Activated CD8-positive, alpha-beta memory T cell treated with anti-CD3 and anti-CD28 coated beads for 4 hours (primary cell): ENCODE measurements at places on chromosomes 7 and 10.

DNA sequence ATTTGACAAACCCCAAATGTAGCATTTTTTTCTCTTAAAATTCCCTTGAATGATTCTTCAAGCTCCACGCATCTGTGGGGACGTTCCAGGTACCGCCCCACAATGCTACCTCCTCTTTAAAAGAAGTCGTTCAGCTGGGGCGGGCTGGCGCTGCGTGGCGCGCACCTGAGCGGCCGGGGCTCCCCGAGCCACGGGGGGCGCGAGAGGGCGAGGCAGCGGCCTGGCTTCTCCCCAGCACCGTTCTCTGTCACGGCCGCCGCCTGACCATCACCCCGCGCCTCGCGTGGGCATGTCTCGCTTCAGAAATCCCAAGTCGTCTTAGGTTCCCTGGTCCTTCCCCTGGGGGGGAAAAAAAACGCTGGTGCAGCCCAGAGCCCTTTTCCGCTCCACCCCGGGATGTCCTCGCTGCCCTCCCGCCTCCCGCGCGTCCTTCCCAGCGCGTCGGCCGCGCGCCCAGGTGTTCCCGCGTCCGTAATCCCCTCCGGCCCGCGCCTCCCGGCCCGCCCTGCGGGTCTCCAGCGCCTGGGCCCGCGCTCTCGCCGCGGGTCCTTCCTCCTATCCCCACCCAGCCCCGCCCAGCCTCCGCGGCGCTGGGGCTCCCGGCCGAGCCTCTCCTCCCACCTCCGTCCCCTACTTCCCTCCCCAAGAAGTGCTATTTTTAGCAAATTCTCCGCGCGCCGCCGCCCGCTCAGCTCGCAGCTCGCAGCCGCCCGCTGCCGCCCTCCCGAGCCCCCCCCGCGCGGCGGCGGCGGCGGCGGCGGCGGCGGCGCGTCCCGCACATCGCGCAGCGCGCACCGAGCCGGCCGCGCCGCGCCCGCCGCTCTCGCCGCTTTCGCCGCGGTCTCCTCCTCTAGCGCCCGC lies 58.7 kb upstream of the PRPS1L1 start:
- DNase-seq, result no peak

- no peak for DNase-seq
These were observed 97.8 kb downstream of the ELAPOR2 start for GRCh38 chr7:86961686-86962085.

DNA sequence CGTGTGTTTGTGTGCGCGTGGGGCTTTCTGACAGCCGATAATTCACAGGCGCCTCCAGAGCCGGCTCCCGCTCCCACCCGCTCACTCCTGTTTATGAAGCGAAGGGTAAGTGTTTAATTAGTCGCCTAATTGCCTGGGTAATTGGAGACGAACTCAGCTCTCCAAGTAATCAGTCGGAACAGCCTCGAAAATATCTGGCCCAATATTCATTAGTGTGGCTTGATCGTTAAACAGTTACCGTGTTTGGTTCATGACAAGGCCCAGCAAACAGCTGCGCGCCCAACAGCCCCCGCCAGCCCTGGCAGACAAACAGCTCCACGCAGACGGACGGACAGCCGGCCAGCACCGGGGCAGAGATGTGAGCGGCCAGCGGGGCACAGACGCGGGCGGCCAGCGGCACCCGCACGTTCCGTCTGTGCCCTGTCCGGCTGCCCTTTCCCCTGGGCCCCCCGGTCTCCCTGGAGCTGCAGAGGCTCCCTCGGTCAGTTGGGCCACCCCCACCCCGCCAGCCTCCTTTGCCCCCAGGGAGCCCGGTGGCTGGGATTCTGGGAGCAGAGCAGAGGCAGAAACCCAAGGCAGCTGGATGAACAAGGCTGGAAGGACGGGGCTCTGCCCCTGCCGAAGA lies 98.2 kb downstream of the UNCX start:
- no peak for DNase-seq

- peak; percentile 7 for DNase-seq
These were observed 26.2 kb upstream of the ZNF467 start for GRCh38 chr7:149799397-149800168.

- DNase-seq, result no peak
These were observed 396.2 kb downstream of the HTR7 start for GRCh38 chr10:90461437-90462155.

- no peak for DNase-seq
These were observed 27.1 kb downstream of the COPG2 start for GRCh38 chr7:130641497-130641896.

DNA sequence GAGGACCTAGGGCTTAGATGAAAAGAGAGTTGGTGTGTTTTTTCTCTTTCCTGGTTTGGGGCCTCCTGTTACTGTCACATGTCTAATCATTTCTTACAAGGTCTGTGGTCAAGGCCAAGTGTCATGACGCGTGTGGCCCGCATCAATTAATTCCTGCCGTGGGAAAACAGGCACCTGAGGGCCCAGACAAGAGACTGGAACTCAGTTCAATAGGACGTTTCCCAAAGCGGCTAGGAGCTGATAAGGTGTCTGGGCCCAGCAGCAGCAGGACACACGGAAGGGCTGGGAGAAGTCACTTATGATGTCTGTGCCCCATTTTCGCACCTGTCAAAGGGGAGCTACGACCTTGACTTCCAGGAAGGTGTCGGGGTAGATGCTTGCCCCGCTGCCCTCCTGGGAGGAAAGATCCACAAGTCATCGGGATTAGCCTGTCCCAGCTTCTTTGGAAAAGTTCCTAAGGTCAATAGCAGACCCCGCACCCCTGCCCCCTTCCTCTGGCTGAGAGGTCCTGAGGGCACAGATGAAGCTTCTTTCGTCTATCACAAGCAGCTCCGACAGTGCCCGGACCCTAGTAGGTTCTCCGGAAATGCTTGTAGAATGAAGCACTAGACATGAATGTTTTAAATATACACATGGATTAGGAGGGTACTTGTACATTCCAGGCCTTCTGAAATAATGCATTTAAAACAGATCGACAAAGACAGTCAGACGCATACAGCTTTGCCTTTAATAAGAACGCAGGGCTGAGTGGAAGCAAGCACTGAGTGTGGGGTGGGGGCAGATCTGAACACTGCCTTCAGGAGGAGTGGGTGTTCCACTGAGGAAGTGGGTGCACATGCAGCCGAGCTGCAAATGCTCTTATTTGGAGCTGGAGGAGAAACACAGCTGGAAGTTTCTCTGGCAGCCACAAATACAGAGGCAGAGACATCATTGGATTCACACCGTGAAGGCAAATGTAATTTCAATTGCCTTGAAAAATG lies 237.5 kb upstream of the GRB10 start:
- no peak for DNase-seq

- no peak for DNase-seq
These were observed 131.7 kb downstream of the DOCK4 start for GRCh38 chr7:112074464-112074863.

DNA sequence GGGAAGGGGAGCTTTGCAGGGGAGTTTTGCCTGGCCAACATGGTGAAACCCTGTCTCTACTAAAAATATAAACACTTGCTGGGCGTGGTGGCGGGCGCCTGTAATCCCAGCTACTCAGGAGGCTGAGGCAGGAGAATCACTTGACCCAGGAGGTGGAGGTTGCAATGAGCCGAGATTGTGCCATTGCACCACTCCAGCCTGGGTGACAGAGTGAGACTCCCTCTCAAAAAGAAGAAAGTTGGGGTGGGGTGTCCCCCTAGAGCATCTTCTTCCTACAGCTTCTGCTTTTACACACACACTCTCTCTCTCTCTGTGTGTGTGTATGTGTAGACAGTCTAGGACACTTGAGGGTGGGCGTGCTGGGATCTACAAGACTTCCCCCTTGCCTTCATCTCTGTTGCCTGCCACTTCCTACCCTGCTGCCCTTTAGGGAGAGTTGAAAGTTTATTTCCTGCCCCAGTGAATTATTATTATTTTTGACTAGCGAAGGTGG lies 21.7 kb downstream of the PLAU start:
- DNase-seq, result no peak

DNA sequence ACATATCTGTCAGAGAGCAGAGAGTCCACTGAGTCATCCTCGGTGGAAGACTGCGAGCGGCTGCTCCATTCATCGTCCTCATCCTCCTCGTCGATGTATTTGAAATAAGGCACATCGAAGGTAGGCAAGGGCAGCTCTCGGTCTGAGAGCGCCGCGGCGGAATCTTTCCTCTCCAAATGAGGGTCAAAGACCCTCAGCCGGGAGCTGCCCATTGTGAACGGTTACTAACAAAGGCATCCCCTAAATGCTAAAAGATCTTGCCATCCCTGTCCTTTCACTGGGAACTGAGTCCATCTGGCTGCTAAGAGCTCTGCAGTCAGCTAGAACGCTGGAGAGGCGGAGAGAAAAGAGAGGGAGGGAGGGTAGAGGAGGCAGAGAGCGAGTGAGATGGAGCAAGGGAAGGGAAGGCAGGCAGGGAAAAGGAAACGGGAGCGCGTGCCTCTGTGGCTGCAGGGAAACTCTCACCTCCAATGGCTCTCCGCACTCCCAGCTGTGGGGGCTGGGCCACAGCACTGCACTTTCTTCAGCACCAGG lies 163.4 kb downstream of the RAPGEF5 start:
- DNase-seq, result no peak

DNA sequence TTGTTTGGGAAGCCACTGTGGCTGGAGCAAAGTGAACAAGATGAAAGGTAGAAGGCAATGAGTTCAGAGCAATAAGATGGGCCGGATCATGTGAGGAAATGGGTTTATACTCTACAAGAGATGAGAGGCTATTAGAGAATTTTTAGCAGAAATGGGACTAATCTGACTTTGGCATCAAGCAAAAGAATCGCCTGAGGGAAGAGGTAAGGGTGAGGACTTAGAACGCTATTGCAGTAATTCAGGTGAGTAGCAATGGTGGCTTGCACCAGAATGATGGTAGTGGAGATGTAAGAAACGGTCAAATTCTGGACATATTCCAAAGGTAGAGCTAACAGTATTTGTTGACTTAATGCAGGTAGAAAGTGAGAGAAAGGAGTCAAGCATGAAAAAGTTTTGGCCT lies 29.5 kb upstream of the AKAP9 start:
- DNase-seq, result no peak

DNA sequence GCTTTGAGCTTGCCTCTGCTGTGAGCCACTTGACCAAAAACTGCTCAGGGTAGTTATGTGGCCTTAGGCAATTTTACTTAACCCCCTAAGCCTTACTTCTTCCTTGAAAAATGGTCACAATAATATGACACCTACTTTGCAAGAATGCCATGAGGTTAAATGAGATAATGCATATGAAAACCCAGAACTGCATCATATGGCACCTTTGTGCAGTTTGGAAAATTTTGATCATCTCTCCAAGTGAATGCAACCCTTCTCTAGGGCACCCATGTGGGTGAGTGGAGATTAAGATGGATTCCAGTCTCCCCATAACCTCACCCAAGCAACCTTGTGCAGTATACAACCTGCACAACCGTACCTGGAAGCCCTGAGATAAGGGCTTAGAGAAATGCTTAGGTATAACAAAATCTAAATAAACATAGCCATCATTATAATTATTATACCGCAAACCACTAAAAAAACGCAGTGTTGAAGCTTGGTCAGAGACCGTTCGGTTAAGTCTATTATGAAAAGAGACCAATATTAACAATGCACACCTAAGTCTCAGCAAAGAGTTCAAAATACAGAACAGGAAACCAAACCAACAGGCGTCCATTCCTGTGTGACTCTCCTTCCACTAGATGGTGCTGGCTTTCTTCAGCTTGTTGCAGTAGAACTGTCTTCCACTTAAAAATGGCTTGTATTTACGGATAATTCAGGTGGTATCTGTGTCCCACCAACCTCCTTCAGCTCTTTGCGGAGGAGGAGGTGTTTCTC lies 21.0 kb upstream of the ASB15 start:
- no peak for DNase-seq

DNA sequence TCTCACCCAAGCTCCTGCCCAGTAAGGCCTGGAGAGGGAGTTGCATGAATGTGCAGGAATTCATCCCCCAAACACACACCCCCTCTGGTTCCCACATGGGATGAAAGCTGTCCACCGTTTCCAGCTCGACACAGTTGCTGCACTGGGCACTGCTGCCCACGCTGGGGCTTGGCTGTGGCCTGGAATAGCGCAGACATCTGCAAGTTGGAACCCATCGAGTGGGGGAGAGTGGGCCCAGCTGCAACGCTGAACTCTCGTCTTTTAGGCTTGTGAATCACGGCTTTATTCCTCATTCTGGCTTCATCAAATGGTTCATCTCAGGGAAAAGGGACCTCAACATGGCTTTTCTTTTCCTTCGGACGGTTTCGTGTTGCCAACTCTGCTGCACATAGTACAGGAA lies 264.7 kb downstream of the DNAJB6 start:
- DNase-seq, result no peak

DNA sequence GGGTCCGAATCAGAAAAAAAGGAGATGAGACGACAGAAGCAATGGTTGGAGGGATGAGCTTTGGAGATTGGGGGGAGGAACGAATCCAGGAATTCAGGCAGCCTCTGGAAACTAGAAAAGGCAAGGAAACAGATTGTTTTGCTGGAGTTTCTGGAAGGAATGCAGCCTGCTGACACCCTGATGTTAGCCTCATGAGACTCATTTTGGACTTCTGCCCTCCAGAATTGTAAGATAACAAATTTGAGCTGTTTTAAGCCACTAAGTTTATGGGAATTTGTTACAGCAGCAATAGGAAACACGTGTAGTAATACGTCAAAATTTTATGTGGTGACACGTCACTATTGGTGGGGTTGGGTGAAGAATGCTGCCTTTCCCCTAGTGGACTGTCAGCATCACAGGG lies 25.6 kb upstream of the NPS start:
- no peak for DNase-seq

- no peak for DNase-seq
These were observed 44.5 kb upstream of the MRPS16 start for GRCh38 chr10:73296946-73297345.

DNA sequence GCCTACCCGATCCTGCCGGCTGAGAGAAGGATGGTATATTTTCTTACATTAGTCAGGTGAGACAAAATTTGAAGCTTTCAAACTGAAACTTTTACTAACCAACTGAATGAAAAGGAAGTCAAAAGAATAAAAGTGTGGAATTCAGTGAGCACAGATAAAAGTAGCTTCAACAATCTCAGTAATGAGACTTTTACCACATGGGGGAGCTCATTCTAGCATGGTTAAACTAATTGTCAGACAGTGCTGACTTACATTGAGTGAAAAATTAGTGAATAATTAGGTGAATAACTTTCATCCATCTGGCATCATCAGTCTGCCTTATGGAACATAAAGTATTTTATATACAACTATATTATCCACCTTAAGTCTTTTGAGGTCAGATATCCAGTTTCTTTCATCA lies 8.4 kb downstream of the FAM237B start:
- no peak for DNase-seq

DNA sequence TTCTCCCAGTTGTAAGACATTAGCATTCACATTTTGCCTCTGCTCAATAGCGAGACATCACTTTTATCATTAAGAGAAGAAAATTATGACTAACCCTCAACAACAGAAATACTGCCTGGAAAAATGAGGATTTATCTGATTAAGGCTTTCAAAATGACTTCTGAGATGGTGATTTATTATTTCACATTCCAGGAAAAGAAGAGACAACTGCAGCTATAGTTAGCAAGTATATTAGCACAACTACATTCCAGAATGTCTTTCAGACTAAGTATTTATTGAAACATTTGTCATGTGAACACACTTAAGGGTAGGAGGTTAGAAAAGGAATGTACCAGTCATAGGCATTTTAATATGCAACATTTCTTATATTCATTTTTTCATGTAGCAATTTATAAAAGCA lies 162.0 kb downstream of the IQUB start:
- DNase-seq, result no peak
